ENCODE measurements at places on chromosomes 7 and 10.

DNA sequence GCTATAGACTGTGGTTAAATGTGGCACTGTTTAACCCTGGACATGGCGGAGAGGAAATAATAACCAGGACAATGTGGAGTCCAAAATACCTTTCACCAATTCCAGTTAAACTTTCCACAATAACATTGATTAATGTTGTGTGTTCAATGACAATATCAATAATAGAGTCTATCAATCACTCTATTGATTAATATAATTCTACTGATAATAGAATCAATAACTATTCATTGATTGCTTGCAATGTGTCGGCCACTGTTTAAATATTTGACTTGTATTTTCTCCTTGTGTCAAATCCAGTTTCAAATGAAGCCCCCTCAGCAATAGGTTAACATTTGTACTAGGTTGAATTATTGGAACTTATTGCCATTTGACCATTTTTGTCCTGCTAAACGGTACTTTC lies 187.0 kb downstream of the PTPN20 start:
- DNase-seq: no peak

GRCh38 chr7:147980826-147981813 lies 609.4 kb upstream of the C7orf33 start:
- no peak for DNase-seq

DNA sequence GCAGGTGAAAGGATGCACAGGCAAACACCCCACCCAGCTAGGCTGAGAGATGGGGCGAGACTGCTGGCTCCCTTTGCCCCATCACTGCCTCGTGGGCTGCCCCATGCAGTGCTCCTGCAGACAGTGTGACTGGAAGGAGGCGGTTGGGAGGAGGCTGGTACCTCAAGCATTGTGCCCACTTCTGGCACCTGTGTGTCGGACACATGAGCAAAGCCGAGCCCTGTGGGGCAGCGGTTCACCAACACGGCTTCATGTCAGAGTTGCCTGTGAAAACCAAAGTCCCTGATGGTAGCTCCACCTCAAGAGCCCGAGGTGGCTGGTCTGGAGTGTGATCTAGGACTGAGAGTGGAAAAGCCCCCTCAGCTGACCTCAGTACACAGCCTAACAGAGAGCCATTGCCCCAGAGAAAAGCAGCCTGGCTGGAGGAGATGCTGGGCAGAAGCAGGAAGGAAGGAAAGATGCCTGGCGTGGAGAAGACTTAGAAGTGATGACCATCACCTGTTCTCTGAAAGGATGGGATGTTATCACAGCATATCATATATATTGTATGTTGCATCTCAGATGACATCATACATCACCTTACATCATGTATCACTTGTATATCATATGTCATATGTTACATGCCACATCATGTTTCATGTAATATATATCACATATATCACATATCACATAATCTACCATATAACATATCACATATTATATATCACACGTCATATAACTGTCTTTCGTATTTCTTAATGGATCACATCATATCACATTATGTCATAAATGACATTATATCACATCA lies 75.6 kb downstream of the ADCY1 start:
- no peak for DNase-seq

DNA sequence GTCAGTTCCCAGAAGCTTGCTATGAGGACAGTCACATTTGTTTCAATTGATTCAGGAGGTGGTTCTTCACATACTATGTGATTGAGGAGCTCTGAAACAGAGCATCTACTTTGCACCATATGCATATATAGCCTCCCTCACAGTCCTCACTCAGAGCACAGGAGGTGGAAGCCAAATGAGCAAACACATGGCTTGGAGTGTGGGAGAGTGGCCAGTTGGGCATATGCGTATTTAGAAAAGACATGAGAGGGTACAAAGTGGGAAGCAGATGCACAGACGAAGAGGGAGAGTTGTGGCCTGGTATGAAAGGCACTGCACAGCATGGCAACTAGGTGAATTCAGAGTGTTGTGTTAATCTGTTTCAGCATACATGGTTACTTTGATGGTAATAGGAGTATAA lies 165.6 kb downstream of the COL28A1 start:
- DNase-seq: no peak

- no peak for DNase-seq
Measured at GRCh38 chr7:30222515-30223215, 61.7 kb upstream of the ZNRF2 start.

DNA sequence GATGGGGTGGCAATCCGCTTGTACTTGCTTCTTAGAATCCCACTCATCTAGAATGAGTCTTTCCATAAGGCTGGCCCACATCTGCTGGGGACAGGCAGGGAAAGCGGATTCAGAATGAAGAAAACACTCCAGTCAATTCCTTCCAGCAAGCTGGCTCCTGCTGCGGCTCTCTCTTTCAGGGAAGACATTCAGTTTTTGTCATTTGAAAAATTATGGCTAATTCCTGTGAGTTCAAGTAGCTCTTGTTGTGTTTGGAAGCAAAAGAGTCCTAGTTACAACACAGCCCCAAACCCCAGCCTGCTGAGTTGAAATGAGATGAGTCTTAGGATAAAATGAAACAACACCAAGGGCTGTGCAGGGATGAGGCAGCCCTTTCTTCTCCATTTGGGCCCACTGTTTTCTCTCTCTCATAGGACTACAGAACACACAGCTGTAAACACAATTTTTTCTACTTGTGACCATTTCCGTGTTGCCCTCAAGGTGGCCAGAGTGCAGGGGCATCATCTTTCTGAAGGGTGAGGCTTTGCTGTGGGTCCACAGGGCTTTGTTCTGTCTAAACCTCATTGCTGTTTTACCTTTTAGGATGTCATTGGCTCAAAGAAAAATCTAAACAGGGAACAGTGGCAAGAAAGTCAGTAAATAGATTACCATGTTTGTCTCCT lies 90.8 kb upstream of the EEPD1 start:
- DNase-seq: no peak

GRCh38 chr10:124156524-124157260 lies 63.3 kb upstream of the CHST15 start:
- DNase-seq: no peak

DNA sequence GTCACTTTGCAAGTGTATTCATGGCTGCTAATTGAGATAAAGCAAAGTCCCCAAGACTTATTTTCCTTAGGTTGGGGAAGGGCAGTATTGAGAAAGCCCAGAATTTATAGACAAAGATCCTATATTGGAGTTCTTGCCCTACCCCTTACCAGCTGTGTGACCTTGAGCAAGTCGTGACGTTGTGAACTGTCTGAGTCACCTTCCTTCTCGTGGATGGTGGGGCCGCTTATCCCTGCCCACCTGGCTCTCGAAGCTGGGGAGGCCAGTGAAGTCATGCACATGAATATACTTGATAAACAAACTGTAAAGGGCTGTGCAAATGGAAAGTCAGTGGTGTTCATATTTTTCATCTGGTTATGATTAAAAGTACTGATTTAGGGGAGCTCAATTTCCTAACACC lies 127.4 kb downstream of the TACC2 start:
- DNase-seq: no peak

DNA sequence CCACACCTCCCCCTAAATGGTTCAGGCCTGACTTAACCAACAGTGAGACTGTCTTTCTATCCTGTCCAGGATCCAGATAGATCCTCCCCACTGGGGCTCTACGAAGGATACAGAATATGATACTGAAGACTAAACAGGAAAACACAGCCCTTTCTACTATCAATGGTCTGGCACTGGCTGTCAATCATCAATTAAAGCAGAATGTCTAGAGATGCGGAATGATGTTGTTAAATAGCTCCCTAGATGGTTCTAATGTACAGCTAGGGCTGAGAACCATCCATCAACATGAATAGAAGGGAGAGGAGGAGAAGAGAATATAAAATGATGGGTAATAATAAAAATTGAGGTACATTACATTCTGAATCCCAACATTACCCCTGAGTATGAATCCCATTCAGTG lies 314.3 kb upstream of the CELF2 start:
- DNase-seq: no peak

DNA sequence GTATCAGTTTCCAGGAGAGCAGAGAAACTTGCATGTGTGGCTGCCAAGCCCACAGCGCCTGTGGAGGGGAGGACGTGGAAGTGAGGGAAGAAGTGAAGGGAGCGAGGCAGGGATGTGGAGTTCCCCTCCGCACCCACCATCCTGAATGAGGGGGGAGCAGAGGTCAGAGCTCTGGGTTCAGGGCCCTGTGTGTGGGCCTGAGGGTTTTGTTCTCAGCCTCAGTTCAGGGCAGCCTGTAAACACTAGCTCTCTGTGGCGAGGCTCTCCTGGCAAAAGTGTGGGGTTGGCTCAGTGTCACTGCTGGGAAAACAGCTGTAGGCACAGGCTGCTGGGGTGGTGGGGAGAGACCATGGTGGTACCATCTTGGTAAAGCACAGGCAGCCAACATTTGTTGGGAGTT lies 108.4 kb downstream of the C10orf105 start:
- DNase-seq: no peak
